ENCODE measurements at places on chromosomes 2 and 18. TPM values are rescaled to one million over a fixed set of nuclear protein-coding genes. Genes with fewer than 3 reads are reported as not detected.

Gene RAB17
- total RNA-seq: 10.6 TPM

Gene TMEM247
- not detected for total RNA-seq

Gene HOXD8
- not detected for total RNA-seq

Gene KRTCAP3
- 6.9 TPM for total RNA-seq

Gene TSPYL6
- not detected for total RNA-seq

Gene MOCOS
- total RNA-seq: 69.1 TPM

Gene NIFK
- total RNA-seq: 171 TPM

Gene SEH1L
- total RNA-seq: 139 TPM

Gene ERFE
- total RNA-seq: 18.1 TPM

Gene CXCR1
- 0.12 TPM for total RNA-seq

Gene MEP1B
- not detected for total RNA-seq

Gene BCL11A
- total RNA-seq: 4.3 TPM

Gene ANXA4
- 82.9 TPM for total RNA-seq

Gene BMP10
- total RNA-seq: not detected

Gene GPR39
- total RNA-seq: 7.2 TPM

Gene ADCYAP1
- not detected for total RNA-seq

Gene DNAH7
- 0.91 TPM for total RNA-seq

Gene ARMC9
- 16.5 TPM for total RNA-seq

Gene MRPS5
- 61.0 TPM for total RNA-seq

Gene LBX2
- total RNA-seq: not detected

Gene COQ10B
- total RNA-seq: 21.3 TPM

Gene PID1
- 211 TPM for total RNA-seq

Gene CNGA3
- not detected for total RNA-seq

Gene TMEM163
- total RNA-seq: not detected

Gene GAL3ST2
- total RNA-seq: 0.37 TPM

Gene C2orf72
- not detected for total RNA-seq

Gene NEU2
- not detected for total RNA-seq

Gene SLC23A3
- total RNA-seq: 2.6 TPM

Gene STON1
- total RNA-seq: 0.42 TPM

Gene TAF1B
- 25.5 TPM for total RNA-seq

Gene IL36RN
- not detected for total RNA-seq

Gene CCDC141
- total RNA-seq: not detected

Gene ALKAL2
- total RNA-seq: not detected
